M059J (cell line): ENCODE measurements at places on chromosomes 2 and 18.
A peak's percentile ranks its signal among the peaks of the same experiment; 100 is the strongest.

DNA sequence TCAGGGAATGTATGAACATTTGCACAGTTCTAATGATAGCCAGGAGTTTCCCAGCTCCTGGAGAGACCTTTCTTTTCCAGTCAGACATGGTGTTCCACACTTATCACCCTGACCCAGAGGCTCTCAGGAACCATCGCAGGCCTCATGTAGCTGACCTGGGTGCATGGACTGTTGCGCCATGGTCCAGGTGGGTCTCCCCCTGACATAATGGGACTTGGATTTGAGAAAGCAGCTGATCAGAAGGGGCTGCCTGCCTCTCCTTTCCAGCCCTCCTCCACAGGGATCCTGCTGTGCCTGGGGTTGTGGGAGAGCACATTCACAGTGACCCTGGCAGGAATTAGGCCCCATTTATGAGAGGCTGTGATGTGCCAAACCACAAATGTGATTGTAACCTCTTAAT, 133.4 kb upstream of the ALPP start:
- no peak for DNase-seq

GRCh38 chr2:16121986-16122390, 181.6 kb downstream of the MYCN start:
- no peak for DNase-seq

DNA sequence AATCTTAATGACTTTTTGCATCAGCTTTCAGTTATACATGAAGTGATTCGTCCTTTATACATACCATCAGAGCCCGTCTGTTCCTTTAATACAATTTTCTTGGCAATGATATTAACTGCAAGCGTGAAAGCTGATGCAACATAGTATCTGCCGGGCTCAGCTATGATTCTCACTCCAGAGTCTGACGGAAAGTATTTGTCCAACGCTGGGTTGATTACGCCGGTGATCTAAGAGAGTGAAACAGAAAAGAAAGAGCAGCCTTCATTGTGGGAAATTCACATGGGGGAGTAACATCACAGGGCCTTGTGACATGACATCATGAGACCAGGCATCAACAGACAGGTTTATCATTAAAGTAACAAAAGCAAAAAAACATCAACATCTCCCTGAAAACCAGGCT, 6.2 kb downstream of the ODC1 start:
- DNase-seq = no peak

- DNase-seq = no peak
Measured at GRCh38 chr2:102489646-102490045, 16.6 kb downstream of the SLC9A4 start.

DNA sequence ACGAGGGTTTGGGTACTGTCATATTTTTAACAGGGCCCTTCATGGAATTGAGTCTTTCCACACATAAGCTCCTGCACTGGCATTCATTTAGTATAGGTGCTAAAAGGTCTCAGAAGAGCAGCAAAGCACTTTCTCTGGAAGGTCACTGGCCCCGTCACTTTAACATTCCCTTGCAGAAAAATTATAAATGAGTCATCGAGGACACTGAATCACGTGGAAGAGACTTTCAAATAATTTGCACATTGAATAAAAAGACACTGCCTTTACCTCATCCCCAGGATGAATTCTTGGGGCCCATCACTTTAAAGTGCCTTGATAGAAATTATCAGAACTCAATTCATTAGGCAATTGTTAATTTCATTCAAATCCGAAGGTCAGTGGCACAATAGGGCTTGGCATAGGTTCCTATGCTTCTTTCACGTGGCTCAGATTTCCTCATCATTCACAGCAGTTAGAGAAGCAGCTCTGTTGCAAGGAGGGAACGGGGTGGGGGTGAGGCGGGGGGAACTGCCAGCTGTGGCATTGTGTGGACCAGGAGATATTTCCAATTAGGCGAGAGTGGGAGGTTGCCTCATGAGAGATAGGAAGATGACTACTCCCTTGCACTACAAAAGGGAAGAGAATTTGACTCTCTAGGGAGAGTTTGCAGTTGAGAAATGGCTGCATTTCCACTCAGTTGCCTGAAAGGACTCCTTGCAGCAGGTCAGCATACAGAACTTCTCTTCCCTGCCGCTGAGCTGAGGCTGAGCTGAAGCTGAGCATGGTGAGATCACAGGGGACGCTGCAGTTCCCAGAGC, 86.3 kb upstream of the NPAS2 start:
- DNase-seq = peak; percentile 45

- DNase-seq = no peak
Measured at GRCh38 chr2:40877734-40878288, 425.9 kb upstream of the SLC8A1 start.

- DNase-seq = no peak
Measured at GRCh38 chr2:215898363-215898762, 115.0 kb downstream of the MREG start.

DNA sequence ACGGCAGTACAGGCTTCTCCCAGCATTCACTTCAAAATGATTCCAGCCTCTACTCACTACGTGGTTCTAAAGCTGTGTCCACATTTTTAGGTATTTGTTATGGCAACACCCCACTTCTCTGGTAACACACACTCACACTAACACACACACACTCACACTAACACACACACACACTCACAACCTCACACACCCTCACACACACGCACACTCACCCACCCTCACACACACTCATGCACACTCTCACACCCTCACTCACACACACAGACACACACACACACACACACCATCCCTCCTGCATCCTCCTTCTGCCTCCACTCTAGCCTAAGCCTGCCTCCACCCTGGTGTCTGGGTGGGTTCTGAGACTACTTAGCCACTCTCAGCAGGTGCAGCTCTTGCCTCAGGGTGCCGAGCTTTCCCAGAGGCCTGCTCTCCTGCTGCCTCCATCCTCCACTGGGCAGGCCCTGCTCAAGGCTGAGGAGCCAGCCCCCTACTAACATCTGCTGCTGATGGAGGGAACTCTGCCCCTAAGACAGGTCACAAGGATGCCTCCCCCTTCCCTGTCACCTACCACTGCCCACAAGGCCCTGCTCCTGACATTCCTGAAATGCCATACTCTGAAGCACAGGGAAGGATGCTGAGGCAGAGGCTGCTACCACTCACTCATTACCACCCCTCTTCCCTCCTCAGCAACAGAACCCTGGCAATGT, 63.9 kb downstream of the NCAPH start:
- no peak for DNase-seq

GRCh38 chr18:31837879-31838278, 77.2 kb upstream of the SLC25A52 start:
- no peak for DNase-seq

- DNase-seq = no peak
Measured at GRCh38 chr2:84201158-84201557, 257.9 kb downstream of the SUCLG1 start.

- peak; percentile 85 for DNase-seq
Measured at GRCh38 chr18:29501952-29502351, 1325.0 kb upstream of the CDH2 start.

DNA sequence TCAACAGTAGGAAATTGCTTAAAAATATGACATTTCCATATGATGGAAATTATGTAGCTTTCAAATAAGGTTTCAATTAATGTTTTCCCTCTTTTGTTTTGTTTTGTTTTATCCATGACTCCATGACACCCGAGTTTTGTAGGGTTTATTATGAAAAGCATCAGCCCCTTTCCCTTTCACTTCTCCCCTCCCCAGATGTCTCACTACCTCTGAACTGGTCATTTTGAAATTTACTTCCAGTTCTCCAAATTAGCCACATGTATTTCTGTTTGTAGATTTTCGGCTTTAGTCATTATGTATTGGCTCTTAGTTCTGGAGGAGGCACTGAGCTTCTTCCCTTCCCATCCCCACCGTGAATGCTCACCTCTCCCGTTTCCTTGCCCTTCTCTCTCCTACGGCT, 18.6 kb upstream of the VPS4B start:
- no peak for DNase-seq

DNA sequence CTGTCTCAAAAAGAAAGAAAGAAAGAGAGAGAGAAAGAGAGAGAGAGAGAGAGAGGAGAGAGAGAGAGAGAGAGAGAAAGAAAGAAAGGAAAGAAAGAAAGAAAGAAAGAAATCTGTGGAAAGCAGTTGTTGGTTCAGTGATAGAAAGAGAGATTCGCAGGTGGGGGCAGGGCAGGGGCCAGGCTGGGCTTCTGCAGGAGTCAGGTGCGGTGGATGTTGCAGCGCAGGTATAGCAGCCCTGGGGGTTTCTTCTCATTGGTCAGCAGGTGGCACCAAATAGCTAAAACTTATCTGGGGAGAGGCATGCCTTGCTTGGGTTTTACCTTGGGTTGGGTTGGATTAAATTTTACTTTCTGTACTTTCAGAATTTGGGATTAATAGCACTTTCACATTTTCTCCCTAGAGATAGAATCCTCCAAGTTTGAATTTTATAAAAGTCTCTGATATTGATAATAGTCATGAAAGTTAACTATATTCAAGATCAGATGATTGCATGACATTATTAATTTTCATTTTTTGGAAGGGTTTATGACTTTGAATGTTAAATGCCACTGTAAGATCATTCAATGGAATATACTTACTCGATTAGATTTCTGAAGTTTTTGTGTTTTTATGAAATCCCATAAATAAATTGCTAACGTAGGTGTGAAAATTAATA, 66.6 kb downstream of the SPTBN1 start:
- peak; percentile 70 for DNase-seq

GRCh38 chr18:48836806-48837615, 113.8 kb downstream of the SMAD7 start:
- no peak for DNase-seq

DNA sequence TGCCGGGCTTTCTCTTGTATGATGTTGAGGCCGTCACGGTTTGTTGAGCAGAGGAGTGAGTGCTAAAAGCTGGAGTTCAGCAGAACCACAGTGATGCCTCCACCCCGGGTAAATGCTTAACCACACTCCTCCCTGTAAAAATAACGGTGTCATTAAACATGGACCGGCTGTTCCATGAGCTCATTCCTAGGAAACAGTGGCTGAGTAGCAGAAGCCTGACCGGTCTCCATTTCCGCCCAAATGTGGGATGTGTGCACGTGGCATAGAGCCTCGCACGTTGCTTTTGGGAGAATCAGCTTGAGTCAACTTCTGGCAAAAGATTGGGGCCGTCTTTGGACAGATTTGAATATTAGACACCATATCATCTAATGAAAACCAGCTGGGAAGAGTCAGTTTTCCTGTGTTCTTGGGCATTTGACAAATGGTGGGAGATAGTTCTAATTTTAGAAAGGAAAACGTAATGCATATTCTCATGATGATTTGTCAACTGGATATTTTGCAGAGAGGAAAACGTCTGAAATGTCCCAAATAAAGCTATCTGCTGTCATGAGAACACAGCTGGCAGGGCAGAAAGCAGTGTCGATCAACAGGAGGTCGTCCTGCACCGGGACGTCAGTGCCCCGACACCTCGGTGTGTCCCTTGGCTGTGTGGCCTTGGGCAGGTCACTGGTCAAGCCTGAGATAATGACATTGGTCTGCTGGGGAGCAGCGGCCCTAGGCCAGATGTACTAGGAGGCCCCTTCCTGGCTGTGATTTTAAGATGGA, 42.4 kb downstream of the LRRFIP1 start:
- peak; percentile 41 for DNase-seq

- no peak for DNase-seq
Measured at GRCh38 chr2:102321941-102322719, 10.8 kb downstream of the IL1RL1 start.

GRCh38 chr2:27412419-27413152, 3.2 kb upstream of the PPM1G start:
- DNase-seq = no peak

GRCh38 chr2:174611006-174611405, 13.4 kb upstream of the WIPF1 start:
- DNase-seq = no peak

GRCh38 chr2:224837558-224837957, 121.4 kb upstream of the CCDC195 start:
- DNase-seq = peak; percentile 84

DNA sequence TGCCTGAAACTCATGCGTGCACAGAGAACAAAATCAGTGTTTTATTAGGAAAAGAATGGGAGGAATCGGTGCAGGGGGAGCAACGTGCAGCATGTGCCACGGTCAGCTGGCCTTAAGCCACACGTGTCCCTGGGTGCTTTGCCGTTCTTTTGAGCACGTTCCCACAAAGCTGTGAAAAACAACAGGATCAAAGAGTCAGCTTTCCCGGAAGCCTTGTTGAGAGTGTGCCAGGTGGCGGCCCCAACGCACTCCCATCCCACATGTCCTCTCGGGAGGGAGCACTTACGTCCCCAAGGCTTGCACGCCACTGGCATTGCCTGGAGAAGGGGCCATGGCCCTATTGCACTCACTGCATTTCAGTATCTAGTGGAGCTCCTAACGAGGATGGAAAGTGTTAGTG, 511.2 kb downstream of the EIPR1 start:
- DNase-seq = no peak

- peak; percentile 82 for DNase-seq
Measured at GRCh38 chr2:69013142-69013839, at the start of gene ANTXR1. Gene ANTXR1 (plus strand): TSS chr2:69013179. CDS start chr2:69013500, 321 bp downstream.

DNA sequence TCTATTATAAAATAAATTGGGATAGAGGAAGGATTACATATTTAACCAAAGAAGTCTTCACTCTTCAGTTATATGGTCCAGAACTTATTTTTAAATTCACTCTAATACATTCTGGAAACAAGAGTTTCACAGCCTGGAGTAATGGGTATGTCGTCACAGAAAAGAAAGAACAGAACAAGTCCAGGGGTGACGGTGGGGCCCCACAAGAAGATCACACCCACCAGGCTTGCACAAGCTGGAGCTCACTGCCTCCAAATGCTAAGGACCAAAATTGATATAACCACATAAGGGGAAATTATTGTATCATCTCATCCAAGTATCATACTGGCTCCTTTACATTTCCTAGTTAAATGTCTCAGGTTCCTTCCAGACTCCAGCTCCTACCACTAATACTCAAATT, 11.3 kb downstream of the LRPPRC start:
- no peak for DNase-seq

DNA sequence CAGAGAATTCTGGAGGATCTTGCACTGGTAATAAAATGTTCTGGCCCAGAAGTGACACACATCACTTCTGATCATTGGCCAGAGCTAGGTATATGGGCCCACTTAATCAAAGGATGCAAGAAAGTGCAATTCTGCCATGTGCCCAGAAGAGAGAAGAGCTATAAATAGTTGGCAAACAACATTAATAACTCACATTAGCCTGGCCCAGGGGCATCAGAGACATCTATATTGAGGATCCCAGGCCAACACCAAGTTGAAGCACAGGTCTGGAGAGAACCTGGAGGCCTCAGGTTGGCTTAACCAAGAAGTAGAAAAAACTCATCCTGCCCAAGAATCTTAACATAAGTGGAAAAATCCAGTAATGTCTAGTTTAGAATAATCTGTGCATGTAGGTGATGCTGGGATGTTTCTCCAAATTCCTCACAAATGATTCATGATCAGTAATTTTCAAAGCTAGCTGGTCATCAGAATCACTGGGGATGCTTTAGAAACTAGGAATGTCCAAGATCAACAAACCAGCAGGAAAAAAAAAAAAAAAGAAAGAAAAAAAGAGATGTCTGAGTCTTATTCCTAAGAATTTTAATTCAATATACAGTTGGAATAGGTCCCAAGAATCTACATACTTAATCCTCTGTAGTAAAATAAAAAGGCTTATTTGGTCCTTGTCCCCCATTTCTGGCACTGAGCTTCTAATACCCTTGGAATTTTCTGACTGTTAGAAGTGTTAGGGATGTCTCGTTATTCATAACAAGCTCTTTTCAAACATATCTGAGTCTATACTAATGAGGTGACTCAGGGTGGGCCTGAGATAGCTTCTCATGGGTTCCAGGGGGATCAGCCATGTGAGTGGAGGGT, 35.0 kb upstream of the EVA1A start:
- peak; percentile 96 for DNase-seq

- no peak for DNase-seq
Measured at GRCh38 chr2:226313060-226313459, 486.6 kb downstream of the IRS1 start.
